ENCODE measurements at places on chromosomes 16 and 17. TPM values are rescaled to one million over a fixed set of nuclear protein-coding genes. Genes with fewer than 3 reads are reported as not detected.

DNA sequence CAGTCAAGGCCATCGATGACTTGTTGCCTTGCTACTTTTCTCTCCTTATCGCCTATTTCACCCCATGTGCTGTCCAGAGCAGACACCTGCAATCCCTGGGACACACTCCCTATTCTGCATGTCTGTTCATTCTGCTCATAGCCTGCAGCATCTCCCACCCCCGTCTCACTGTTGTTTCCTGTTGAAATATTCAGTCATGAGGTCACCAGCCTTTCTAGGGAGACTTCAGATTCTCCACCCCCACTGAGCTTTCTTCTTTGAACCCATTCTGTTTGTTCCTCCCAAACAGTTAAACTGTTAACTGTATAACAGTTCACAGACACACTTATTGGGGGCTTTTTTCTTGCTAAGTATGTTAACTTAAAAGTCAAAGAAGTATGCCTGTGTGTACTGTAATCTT is 94.4 kb downstream of the AATF start:
- DNase-seq = no peak

Gene INCA1
- total RNA-seq = not detected

DNA sequence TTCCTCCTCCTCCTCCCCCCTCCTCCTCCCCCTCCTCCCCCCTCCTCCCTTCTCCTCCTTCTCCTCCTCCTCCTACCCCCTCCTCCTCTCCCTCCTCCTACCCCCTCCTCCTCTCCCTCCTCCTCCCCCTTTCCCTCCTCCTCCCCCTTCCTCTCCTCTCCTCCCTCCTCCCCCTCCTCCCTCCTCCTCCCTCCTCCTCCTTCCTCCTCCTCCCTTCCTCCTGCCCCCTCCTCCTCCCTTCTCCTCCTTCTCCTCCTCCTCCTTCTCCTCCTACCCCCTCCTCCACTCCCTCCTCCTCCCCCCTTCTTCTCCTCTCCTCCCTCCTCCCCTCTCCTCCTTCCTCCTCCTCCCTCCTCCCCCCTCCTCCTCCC is 6.6 kb upstream of the PDP2 start:
- DNase-seq = no peak

DNA sequence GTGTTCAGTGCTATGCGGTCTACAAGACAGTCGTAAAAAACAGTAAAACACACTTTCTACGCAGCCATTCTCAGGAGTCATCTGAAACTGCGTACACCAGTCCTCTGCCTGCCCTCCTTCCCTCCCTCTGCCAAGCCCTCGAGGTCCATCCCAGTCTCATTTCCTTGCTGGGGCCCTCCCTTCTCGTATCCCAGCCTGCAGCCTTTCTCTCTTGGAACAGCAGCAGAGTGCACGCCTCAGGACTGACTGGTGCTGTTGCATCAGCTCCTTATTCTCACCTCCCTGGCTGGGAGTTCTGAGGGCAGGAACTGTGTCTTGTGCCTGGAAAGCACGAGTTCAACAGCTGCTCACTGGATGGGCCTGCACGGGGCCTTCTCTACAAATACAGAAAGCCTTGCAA is 12.5 kb downstream of the FAHD1 start:
- no peak for DNase-seq

Gene NTN3
- total RNA-seq = not detected

GRCh38 chr17:82593590-82594087 is 54.6 kb downstream of the WDR45B start:
- no peak for DNase-seq

GRCh38 chr16:30335598-30336474 is 19.3 kb downstream of the CD2BP2 start:
- DNase-seq = no peak

GRCh38 chr17:47201166-47201565 is 8.0 kb upstream of the MYL4 start:
- no peak for DNase-seq

GRCh38 chr16:49505556-49505955 is 132.0 kb downstream of the C16orf78 start:
- no peak for DNase-seq

Gene PYY
- not detected for total RNA-seq

- DNase-seq = no peak
Measured at GRCh38 chr16:4795181-4795827, at the start of gene SMIM22. Gene SMIM22 (plus strand): TSS chr16:4795369. CDS start chr16:4795735, 366 bp downstream.

- no peak for DNase-seq
Measured at GRCh38 chr17:80353718-80354275, 61.2 kb upstream of the ENDOV start.

DNA sequence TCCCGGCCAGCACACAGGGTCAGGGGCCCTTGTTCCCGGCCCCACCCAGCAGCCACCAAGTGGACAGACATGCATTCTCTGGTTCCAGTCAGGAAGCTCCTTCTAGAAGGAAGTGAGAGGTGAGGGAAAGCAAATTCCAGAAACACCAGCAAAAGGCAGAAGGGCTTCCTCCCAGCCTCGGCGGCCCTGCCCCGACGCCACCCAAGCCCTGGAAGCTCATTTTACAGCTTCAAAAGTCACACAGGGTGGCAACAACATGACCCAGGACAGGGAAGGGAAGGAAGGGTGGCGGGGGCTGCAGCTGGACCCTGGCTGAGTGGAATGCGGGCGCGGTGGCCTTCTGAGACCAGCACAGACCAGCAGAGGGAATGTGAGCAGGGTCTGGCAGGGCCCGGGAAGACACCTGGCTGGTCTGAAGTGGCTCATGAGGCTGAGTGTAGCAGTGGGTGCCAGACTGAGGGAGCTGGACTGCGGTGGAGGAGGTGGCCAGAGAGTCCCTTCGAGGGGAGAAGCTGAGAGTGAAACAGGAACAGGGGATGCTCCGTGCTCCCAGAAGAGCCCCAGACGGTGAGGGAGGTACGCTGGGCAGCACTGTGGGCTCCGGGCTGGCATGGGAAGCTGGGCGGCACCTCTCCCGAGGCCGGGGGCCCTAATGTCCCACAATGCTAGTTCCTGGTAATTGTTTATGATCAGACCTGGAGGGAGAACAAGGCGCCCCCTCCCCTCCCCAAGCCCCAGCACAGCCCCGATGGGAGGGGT is 1.9 kb upstream of the UNC13D start:
- no peak for DNase-seq

DNA sequence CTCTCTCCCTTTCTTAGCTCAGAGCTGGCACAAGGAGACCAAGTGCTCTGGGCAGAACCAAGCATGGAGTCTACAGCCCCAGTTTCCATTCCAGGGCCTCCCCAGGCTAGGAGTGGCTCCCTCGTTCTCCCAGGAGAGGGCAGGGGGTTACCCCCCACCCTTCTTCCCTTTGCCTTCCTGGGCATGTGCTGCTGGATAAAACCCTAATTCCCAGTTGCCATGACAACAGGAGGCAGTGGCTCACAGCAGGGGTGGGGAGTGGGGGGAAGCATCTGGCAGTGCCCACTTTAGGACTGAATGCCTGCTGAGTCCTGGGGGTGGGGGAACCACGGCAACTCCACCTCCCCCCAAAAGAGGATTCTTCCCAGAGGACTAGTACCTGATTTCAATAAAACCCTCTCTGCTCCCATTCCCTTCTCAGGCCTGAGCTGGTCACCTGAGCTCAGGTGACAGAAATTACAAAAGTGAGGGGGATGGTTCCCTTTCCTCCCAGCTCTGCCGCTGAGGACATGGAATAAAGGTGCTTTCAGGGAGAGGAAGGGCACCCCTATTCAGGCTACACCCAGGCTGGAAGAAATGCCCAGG is 1.8 kb downstream of the MPP2 start:
- DNase-seq = no peak

Gene ALDH3A1
- 14.4 TPM for total RNA-seq

GRCh38 chr17:5254903-5255521 is 20.4 kb upstream of the SCIMP start:
- DNase-seq = no peak

Gene CDH3
- total RNA-seq = not detected

Gene KRTAP9-4
- total RNA-seq = not detected

GRCh38 chr16:68660359-68660795 is 15.3 kb downstream of the CDH3 start:
- DNase-seq = no peak

GRCh38 chr17:3891626-3892094 is 1.2 kb downstream of the CAMKK1 start:
- DNase-seq = no peak

- no peak for DNase-seq
Measured at GRCh38 chr17:65219124-65219523, 82.0 kb downstream of the RGS9 start.

- DNase-seq = no peak
Measured at GRCh38 chr16:2512735-2513404, 882 bp upstream of the ATP6V0C start.

Gene CDIP1
- total RNA-seq = 36.9 TPM

- DNase-seq = no peak
Measured at GRCh38 chr16:68236826-68237242, 907 bp upstream of the ESRP2 start.

Gene HLF
- 11.3 TPM for total RNA-seq

Gene MT1G
- 36.6 TPM for total RNA-seq

GRCh38 chr17:63290784-63291183 is 155.3 kb downstream of the CYB561 start:
- no peak for DNase-seq

GRCh38 chr17:76397687-76398522 is 13.5 kb downstream of the SPHK1 start:
- peak; percentile 94 for DNase-seq

Gene SKAP1
- total RNA-seq = not detected

Gene CTRB1
- total RNA-seq = not detected

Gene UNKL
- total RNA-seq = 144 TPM

- DNase-seq = no peak
Measured at GRCh38 chr16:2282866-2283555, 15.1 kb upstream of the RNPS1 start.

Gene KRT23
- not detected for total RNA-seq

- DNase-seq = no peak
Measured at GRCh38 chr17:63191610-63192009, 225.6 kb downstream of the TANC2 start.
